ENCODE measurements at places on chromosomes 5 and 9.
A peak's percentile ranks its signal among the peaks of the same experiment; 100 is the strongest.

- DNase-seq, result no peak
Measured at GRCh38 chr5:17105744-17106418, 111.5 kb upstream of the BASP1 start.

- DNase-seq, result no peak
Measured at GRCh38 chr5:136802383-136802782, 437.0 kb upstream of the TRPC7 start.

DNA sequence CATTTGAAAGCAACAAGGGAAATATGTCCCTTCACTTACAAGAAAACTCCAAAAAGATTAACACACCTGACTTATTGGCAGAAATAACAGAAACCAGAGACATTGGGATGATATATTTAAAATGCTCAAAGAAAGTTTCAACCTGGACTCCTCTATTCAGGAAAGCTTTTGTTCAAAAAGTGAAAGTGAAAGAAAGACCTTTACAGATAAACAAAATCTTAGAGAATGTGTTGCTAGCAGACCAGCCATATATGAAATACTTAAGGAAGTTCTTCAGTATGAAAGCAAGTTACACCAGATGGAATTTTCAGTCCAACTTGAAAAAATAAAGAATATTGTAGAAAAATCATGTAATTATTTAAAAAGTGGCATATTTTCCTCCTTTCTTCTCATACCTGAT lies 1075.1 kb downstream of the NR2F1-AS1 start:
- no peak for DNase-seq

DNA sequence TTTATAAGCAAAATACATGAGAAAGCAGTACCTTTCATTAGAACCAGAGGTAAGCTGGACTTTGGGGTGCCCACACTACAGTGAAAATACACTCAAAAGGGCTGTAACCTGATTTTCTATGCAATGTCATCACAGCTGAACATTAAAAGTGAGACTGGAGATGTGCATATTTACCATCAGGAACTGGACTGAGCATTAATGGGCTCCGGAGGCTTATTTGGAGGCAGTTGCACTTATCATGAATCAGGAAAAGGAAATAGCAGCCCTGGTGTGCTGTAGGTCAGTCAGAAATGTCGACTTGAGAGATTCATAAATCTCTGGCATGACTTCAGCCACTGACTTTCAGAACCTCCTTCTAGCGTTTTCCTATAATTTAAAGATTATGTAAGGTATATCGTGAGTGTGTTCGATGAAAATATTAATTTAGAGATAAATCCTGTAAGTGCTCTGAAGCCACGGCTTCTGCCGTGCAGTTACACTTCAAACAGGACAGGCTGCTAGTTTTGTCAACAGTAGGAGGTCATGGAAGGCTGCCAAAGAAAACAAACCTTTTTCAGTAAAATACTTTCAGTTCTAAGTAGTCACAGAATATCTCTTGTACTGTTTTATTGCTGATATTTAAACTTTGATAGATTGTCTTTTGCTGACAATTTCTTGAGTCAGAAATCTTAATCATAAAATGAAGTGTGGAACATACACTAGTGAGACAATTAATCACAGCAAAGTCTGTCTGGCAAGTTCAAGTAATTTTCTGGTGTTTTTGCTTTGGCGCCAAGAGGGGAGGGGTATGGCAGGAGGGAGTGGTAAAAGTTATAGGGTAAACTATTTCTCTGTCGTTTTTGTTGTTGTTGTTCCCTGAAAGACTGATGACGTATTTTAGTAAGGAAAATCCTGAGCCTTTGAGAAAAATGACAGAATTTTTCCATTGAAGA lies 939.7 kb downstream of the NR2F1-AS1 start:
- no peak for DNase-seq

DNA sequence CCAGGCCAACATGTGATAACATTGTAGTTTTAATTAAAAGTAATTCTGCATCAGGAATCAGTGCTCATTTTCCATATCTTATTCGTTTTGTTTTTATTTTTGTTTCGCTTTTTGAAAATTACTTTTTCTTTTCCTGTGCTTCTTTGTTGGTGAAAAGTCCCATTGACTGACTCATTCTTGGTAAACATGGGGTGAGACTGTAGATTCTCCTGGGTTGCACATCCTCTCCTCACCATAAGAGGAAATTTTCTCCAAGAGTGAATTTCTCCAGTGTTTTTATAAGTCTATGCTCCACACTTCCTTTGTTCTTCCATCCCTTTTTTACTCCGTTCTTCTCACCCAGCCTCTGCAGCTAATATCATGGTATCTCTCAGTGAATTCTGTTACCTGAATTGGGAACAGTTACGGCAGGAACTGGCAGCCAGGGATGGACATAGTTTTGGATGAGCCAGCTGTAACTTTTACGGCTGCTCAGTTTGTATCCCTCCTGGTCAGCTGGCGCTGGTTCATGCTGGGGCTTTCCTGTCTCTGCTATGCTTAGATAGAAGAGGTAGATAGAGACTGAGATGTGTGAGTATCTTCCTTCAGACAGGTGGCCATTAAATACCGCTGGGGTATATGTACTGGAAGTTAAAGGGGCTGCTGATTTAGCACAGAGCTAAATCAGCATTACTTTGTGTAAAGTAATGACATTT lies 80.0 kb downstream of the MAN2A1 start:
- no peak for DNase-seq

- no peak for DNase-seq
Measured at GRCh38 chr5:59891962-59892643, 1.4 kb downstream of the PDE4D start.

DNA sequence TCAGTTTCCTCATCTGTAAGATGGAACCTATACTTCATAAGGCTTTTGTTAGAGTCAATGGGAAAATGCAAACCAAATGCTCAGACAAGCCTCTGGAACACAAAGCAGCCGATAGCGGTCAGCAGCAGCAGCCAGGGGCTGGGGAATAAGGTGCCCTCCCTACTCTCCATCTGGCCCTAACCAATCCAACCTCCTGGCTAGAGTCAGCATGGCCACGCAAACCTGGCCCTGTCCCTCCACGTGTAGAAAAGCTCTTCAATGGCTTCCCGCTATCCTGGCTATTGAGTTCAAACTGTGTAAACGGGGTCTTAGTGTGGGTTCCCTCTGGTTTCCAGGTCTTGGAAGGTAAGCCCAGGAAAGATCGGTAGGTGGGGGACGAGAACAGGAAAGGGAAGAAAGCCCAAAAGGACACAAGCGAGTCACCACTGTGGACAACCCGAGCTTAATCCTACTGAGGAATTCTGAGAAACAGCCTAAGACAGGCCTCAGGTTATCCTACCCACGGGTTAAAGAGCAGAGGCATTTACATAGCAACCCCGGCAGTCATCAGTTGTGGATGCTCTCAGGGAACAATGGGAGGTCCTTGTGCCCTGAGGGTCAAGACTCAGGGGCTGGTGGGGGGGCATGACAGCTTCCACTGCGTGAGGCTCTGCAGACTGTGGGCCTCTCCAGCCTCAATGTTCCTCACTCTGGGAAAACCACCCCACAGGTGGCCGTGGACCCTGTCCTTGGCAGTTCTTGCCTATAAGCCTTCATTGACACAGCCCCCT lies 30.9 kb downstream of the FABP6 start:
- no peak for DNase-seq

GRCh38 chr9:32487981-32488380 lies 38.0 kb downstream of the RIGI start:
- DNase-seq, result no peak

GRCh38 chr9:132404228-132404881 lies 2.3 kb downstream of the TTF1 start:
- DNase-seq, result peak; percentile 39

DNA sequence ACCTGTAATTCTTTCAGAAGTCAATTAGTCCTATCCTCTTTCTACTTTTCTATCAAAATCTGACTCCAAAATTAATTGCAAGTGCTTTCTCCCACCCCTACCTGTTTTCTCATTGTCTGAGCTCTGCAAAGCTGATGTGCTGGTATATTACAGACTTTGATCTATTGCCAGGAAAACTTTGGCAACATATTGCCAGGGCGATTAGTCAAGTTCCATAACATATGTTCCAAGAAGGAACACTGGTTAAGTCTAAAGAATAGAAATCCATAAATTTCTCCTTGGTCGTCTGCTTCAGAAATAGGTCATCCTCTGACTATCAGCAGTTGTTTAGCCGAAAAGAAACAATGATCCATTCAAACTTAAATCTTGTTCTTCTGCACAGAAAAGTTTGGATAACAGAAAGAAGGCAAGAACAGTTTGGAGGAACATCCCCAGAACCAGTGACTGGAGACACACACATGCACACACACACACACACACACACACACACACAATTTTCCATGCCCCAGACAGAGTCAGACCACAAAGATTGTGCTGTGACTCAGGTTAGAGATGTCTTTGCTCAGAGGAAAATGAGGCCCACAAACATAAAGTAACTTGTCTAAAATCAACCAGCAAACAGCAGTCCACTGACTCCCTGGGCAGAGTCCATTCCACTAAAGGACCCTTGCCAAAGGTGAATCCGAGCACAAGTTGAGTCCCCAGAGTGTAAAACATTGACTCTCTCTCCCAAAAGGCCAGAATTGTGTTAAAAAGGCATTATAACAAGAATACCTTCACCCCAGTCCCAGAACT lies 202.1 kb downstream of the DEPDC1B start:
- DNase-seq, result no peak

DNA sequence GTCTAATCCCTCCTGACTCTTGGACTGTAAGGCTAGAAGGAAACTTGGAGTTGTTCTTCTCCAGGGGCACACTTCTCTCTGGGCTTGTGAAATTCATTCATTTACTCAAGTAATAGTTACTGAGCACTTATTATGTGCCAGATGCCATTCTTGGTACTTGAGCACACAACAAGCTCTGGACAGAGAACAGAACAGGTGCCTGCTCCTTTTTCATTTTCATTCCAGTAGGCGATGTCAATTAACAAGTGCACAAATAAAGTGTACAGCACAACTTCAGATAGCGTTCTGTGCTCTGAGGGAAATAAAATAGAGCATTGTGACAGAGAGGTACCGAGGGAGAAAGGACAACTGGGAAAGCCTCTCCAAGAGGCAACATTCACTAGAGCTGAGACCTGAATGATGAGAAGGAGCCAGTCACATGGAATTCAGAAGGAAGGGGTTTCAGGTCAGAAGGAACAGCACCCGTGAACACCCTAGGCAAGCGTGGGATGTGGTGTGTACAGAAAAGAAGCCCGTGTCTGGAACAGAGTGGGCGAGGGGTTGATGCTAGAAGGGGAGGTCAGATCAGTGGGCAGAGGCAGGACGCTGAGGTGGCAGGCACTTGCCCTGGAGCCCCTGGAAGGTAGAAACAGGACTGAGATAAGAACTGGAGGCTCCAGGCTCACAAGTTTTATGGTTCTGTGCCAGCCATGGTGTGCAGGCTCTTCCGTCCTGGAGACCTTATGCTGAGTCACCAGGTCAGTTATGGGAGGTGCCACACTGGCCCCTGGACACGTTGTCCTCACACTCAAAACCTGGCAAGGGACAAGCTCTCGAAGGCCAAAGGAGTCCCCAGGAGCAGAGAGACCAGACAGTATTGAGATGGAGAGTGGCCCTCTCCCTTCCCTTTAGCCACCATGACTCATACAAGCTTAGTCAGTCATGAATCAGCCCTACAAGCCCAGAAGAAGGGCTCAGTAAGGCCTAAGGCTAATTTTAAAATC lies 7.2 kb upstream of the ABLIM3 start:
- DNase-seq, result no peak

- DNase-seq, result no peak
Measured at GRCh38 chr9:19451240-19452087, 42.7 kb downstream of the ACER2 start.

- DNase-seq, result no peak
Measured at GRCh38 chr5:7422316-7423106, 26.6 kb downstream of the ADCY2 start.

DNA sequence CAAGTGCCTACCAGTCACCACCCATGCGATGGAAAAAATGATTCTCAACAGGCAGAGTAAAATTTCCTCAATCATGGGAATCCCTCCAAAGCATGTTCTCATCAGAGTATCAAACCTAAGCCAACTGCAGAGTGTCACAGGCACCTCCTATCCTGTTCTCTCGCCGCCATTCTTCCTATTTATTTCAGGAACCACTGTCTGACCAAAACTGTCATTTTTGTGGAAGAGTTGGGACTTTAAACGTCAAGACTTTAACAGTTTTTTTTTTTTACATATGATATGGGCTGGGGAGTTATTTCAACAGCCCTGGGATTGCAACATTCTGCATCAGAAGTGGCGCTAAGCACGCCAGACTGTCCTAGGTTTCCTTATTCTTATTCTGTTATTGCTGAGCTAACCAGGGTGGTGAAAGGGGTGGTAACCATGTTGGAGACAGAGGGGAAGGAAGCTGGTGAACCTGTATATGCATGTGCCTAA lies 29.5 kb downstream of the PFDN1 start:
- no peak for DNase-seq

GRCh38 chr9:126474786-126475485 lies 138.8 kb upstream of the LMX1B start:
- DNase-seq, result no peak

- no peak for DNase-seq
Measured at GRCh38 chr5:83440826-83441225, 30.7 kb upstream of the VCAN start.

- no peak for DNase-seq
Measured at GRCh38 chr9:121927081-121927480, 166.0 kb downstream of the TTLL11 start.

- DNase-seq, result no peak
Measured at GRCh38 chr5:92652756-92653155, 928.3 kb downstream of the NR2F1-AS1 start.

DNA sequence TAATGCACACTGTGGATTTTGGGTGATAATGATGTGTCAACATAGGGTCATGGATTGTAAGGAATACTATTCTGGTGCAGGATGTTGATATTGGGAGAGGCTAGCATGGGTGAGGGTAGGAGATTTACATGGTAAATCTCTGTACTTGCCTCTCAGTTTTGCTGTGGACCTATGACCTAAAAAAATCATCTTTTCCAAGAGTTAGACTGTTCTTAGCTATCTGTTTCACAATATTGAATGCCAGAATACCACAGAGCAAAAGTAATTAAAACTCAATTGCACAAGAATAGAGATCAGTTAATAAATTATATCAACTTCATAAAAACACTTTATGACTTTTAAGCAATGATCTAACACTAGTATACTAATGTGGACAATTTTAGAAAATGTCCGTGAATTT lies 651.6 kb downstream of the HTR1A start:
- no peak for DNase-seq

DNA sequence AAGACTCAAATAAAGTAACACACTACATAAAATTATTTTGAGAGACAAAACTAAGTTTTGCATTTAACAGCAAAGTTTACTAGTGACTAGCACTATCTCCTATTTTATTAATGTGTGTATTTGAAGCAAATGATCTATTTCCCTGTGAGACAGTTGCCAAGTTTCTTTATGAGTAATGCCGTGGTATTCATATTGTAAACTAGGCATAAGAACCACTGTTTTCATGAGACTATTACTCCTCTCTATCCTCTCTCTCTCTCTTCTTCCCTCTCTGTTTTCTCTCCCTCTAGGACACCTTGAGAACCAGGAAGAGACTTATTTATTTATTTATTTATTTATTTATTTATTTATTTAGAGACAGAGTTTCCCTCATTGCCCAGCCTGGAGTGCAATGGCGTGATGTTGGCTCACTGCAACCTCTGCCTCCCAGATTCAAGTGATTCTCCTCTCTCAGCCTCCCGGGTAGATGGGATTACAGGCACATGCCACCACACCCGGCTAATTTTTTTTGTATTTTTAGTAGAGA lies 61.1 kb downstream of the MLANA start:
- DNase-seq, result no peak
